ENCODE measurements at places on chromosomes 4 and X.

DNA sequence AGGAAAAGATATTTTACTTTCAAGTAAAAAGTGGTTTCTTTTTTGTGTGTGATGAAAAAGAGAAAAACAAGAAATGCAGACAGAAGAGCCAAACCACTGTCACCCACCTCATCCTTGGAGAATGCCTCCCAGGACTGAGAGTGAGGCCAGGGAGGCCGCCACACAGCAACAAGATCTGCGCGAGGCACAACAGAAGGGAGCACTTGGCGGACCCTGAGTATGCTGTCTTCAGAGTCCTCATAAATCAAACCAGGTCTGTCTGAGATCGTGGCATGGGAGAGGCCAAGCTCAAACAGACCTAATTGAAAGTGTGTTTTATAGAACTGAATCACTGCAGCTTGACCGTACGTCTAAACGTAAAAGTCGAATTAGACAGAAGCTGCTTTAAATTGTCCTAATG, 134.3 kb upstream of the VCX2 start:
- DNase-seq, result no peak

DNA sequence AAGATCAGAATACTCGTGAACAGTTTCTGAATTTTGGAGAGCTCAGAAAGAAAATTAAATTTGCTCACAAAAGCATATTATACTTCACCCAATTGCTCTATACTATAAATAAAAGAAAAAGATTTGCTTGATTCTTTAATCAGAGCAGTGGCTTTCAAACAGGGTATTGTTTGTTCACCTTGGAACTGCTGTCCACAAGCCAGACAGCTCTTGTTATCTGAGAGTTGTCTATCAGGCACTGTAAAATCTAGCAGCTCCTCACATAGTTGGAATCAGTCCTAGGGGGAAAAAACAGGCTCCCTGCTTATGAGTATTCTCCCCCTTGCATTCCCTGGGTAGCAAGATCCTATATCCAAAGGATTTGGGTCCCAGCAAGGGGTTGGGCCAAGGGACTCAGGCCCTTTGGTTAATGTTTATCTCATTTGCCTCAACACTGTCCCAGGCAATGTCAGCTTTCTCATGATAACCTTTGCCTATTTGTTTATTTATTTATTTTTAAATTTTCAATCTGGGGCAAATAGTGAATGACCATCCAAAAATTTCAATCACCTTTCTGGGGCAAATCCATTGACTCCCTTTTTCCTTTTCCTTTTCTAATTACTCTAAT, 24.1 kb upstream of the MAGEB16 start:
- DNase-seq, result no peak

GRCh38 chr4:5203309-5203992, 152.2 kb downstream of the STK32B start:
- DNase-seq, result no peak

- DNase-seq, result no peak
Observed at GRCh38 chrX:108397627-108398391, 40.4 kb downstream of the COL4A6 start.

- no peak for DNase-seq
Observed at GRCh38 chr4:184651899-184652298, 2.4 kb downstream of the PRIMPOL start.

All from cortex of kidney (tissue), 1 donor.